Small intestine (tissue), 16 donors: ENCODE measurements at places on chromosomes 5 and 9. TPM values are rescaled to one million over a fixed set of nuclear protein-coding genes. Genes with fewer than 3 reads are reported as not detected.

PRDM9 gene
- not detected for polyA plus RNA-seq

DNA sequence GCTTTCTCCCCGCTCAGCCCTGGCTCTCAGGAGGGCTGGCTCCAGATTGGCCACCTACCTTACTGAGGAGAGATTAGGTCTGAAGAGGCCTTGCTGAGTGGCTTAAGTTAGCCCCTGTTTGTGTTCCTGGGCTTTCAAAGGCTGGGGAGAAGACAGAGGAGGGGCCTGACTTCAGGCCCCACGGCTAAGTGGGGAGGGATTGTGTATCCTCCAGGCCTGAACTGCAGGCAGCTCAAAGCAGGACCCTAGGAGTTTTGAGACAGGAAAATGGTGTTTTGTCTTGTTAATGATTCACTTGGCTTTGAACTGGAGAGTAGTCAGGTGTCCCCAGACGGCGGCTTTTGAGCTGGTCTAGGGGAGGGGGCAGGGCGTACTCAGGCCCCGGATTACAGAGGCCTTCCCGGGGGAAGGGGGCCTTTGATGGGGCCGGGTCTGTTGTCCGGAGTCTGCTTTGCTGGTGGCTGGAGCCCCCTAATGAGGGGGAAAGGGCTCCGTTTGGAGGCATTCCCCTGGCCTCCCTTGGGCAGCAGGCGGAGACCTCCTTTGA is 162.0 kb upstream of the SMIM23 start:
- H3K27me3 ChIP-seq = no peaks in the 10 kb centered on the region
- H3K36me3 ChIP-seq = no peaks in the 10 kb centered on the region
- H3K4me1 ChIP-seq = no peaks in the 10 kb centered on the region
- no peak overlapping the region for H3K4me3 ChIP-seq

DNA sequence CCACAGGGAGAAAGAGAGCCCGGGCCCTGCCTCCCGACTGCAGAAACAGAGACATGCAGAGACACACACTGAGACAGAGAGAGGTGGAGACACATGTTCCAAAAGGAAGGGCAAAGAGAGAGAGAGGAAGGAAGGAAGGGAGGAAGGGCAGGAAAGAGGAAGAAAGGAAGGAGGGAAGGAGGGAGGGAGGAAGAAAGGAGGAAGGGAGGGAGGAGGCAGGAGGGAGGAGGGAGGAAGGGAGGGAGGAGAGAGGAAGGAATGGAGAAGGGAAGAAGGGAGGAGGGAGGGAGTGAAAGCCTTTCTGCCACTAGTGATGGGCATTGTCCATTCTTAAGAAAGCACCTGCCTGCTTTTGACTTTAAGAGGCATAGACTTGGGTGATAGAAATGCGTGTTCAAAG is 31.8 kb upstream of the FIBCD1 start:
- no peak overlapping the region for H3K27ac ChIP-seq
- no peak overlapping the region for H3K4me3 ChIP-seq
- no peaks in the 10 kb centered on the region for H3K36me3 ChIP-seq
- H3K4me1 ChIP-seq = no peaks in the 10 kb centered on the region

DNA sequence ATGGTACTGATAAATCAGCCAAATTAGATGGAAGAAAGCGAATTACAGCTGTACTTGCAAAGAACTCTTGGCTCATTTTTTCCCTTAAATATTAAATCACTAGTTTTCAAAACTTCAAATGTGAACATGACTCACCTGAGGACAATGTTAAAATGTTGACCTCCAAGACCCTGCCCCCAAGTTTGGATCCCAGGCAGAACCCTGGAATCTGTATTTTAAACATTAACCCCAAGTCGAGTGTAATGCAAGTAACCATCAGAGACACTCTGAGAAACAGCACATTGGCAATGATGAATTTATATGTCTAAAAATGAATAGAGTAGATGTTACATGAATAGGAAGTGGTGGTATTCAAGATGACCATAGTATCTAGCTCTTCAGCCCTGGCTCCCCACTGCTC is 2.3 kb upstream of the CD274 start:
- H3K4me1 ChIP-seq = no peaks in the 10 kb centered on the region
- H3K27ac ChIP-seq = no peak overlapping the region
- no peak overlapping the region for H3K4me3 ChIP-seq
- no peak for DNase-seq
- no peaks in the 10 kb centered on the region for H3K36me3 ChIP-seq

- no peaks in the 10 kb centered on the region for H3K27me3 ChIP-seq
- peaks cover 21% of the 10 kb centered on the region for H3K4me1 ChIP-seq
- peaks cover 7% of the 10 kb centered on the region for H3K36me3 ChIP-seq
- H3K27ac ChIP-seq = no peak overlapping the region
These were observed 15.7 kb downstream of the TPPP start for GRCh38 chr5:677131-678101.

DNA sequence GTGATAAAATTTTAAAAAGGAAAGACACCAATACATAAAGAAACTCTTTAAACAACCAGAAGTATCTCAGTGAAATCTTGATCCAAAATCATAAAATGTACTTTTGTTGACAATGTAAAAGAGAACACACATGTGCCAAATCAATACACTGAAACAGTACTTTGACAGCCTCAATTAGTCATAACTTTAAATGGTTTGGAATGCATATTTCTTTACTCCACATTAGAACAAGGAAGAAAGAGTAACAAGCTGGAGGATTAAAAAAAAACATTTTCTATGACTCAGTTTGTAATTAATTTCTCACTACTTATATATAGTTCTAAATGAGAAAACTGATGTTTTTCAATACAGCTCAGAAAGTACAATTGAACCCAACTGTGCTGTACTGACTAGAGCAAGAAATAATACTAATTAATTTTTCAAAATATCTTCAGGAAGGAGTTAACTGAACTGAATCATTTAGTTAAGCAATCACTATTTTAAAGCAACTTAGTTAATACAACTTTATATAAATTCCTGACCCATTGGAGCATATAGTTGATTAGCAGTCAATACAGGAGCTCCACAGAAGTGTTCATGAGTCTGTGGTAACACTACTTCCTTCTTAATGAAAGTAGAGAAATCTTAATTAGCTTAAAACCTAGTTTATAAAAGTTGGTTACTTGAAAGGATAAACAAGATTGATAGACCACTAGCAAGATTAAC is 101.0 kb downstream of the NR3C1 start:
- H3K4me3 ChIP-seq = no peak overlapping the region
- no peaks in the 10 kb centered on the region for H3K27me3 ChIP-seq
- no peak for DNase-seq
- H3K27ac ChIP-seq = no peak overlapping the region
- H3K4me1 ChIP-seq = no peaks in the 10 kb centered on the region
- peaks cover 10% of the 10 kb centered on the region for H3K36me3 ChIP-seq

KIF20A gene
- 11.7 TPM for polyA plus RNA-seq

MEIKIN gene
- polyA plus RNA-seq = not detected

- no peak for DNase-seq
- no peak overlapping the region for H3K27ac ChIP-seq
- H3K4me1 ChIP-seq = no peaks in the 10 kb centered on the region
- no peak overlapping the region for H3K4me3 ChIP-seq
- peaks cover 16% of the 10 kb centered on the region for H3K36me3 ChIP-seq
These were observed 4.5 kb downstream of the TJP2 start for GRCh38 chr9:69178583-69179011.
